GM12878 (cell line): ENCODE measurements at places on chromosomes 12 and 14. TPM values are rescaled to one million over a fixed set of nuclear protein-coding genes. Genes with fewer than 3 reads are reported as not detected.
A peak's percentile ranks its signal among the peaks of the same experiment; 100 is the strongest.

The ATP23 gene
- 8.7 and 9.6 TPM in 2 replicates for total RNA-seq

The UNG gene
- 62.8 and 63.4 TPM in 2 replicates for total RNA-seq

The ADAMTS20 gene
- not detected in 2 replicates for total RNA-seq

The FGF23 gene
- not detected in 2 replicates for total RNA-seq

The TBC1D30 gene
- 15.8 and 16.1 TPM in 2 replicates for total RNA-seq

DNA sequence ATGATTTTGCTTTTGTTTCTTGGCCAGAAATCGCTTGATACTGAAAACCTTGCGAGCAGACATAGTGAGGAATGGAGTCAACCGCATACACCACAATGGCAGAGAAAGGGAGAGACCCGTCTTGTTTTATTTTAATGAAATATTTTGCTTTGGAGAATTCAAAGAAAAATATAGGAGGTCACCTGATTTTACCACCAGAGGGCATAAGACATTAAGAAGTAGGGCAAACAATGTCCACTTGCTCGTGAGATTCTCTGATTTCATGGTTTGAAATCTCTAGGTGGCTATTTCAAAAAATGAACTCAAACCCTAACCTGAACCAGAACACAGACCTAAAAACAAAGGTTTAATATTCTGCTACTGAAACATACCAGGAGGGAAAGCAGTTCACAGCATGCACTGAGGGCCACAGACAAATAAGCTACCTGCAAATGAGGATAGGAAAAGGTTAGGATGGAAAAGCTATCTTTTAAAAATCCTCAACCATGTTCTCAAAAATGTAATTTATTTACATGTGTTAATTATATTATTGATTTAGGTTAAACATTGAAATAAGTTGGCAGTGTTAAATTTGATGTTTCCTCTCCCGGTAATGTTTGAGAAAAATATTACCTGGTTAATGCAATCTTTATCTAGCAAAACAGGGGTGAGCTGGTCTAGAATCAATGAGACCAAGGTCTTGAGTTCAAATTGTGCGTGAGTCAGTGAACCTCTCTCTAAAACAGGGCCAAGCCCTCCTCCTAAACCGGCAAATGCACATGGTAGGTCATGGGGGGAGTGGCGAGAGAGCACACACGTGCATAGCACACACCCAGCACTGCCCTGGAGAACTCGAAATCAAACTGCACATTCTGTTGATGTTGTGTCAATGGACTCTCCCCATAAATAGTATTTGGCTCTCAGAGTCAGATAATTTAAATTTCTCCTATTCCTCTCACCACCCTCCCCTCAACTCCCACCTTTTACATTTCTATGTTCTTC, 12.5 kb downstream of the IFNG-AS1 start:
- DNase-seq = no peak
- H3K4me3 ChIP-seq = no peak overlapping the region
- no peaks in the 10 kb centered on the region for H3K27me3 ChIP-seq
- no peaks in the 10 kb centered on the region for H3K36me3 ChIP-seq
- H3K27ac ChIP-seq = no peak overlapping the region

- H3K27ac ChIP-seq = no peak overlapping the region
- no peaks in the 10 kb centered on the region for H3K36me3 ChIP-seq
- no peak overlapping the region for H3K4me3 ChIP-seq
- peaks cover 4% of the 10 kb centered on the region; the same call in 1 of the 2 replicates for H3K4me1 ChIP-seq
Measured at GRCh38 chr12:66232263-66232662, 43.2 kb downstream of the IRAK3 start.

GRCh38 chr14:74255281-74255680, 16.0 kb downstream of the VSX2 start:
- peaks cover 3% of the 10 kb centered on the region; the same call in 1 of the 2 replicates for H3K27me3 ChIP-seq
- no peaks in the 10 kb centered on the region for H3K36me3 ChIP-seq
- no peak overlapping the region for H3K4me3 ChIP-seq
- no peak overlapping the region for H3K27ac ChIP-seq
- peaks cover 6% of the 10 kb centered on the region for H3K4me1 ChIP-seq

- no peaks in the 10 kb centered on the region for H3K4me1 ChIP-seq
- DNase-seq = no peak
- no peak overlapping the region for H3K4me3 ChIP-seq
Measured at GRCh38 chr14:52031781-52032180, 37.1 kb downstream of the NID2 start.

DNA sequence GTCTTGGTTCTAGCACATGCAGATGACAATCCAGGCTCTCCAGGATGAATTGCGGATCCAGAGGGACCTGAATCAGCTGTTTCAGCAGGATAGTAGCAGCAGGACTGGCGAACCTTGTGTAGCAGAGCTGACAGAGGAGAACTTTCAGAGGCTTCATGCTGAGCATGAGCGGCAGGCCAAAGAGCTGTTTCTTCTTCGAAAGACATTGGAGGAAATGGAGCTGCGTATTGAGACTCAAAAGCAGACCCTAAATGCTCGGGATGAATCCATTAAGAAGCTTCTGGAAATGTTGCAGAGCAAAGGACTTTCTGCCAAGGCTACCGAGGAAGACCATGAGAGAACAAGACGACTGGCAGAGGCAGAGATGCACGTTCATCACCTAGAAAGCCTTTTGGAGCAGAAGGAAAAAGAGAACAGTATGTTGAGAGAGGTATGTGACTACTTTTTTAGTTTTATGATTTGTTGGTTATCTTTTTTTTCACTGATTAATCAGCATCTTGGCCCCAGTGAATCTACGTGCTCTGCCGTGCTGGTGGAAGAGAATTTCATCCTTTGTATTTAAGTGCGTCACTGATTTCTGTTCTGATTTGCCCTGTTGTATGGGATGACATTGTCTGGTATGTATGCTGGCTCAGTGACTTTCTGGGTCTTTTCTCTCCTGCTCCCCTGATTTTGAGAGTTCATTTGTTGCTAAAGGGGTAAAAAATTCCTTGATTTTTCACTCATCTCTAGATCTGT, 92.3 kb downstream of the ERC1 start:
- no peak overlapping the region for H3K4me3 ChIP-seq
- no peak for DNase-seq
- peak overlapping the region; percentile 8; the same call in 1 of the 2 replicates for H3K27ac ChIP-seq
- H3K4me1 ChIP-seq = peaks cover 3% of the 10 kb centered on the region; the same call in 1 of the 2 replicates
- no peaks in the 10 kb centered on the region for H3K27me3 ChIP-seq

- DNase-seq = no peak
- peaks cover 6% of the 10 kb centered on the region for H3K4me1 ChIP-seq
- H3K27me3 ChIP-seq = no peaks in the 10 kb centered on the region
- peak within 1 kb of the TSS; percentile 100 for H3K4me3 ChIP-seq
- H3K27ac ChIP-seq = peak within 1 kb of the TSS; percentile 70
Measured at GRCh38 chr12:67648521-67649260, at the start of gene DYRK2. TSS of gene DYRK2 (plus strand) at chr12:67648745. CDS start at chr12:67649134, 389 bp downstream.

DNA sequence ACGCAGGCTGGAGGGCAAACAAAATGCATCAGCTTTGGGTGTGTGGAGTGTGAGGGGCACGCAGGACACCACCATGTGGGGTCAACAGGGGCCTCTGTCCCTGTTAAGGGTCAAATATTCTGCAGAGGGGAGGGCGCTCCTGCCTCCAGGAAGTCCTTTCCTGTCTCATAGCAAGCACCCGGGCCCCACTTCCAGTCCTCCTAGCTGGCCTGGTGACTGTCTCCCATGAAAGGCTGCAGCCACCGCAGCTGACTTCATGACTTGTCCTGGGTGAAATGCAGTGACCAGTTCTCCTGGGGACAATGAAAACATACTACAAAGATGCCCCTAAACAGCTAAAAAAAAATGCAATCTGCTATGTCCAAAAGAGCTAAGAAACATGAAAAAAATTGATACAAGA, 53.6 kb downstream of the LGMN start:
- no peak for DNase-seq
- peaks cover 2% of the 10 kb centered on the region for H3K36me3 ChIP-seq
- peaks cover 11% of the 10 kb centered on the region for H3K4me1 ChIP-seq
- no peak overlapping the region for H3K27ac ChIP-seq

DNA sequence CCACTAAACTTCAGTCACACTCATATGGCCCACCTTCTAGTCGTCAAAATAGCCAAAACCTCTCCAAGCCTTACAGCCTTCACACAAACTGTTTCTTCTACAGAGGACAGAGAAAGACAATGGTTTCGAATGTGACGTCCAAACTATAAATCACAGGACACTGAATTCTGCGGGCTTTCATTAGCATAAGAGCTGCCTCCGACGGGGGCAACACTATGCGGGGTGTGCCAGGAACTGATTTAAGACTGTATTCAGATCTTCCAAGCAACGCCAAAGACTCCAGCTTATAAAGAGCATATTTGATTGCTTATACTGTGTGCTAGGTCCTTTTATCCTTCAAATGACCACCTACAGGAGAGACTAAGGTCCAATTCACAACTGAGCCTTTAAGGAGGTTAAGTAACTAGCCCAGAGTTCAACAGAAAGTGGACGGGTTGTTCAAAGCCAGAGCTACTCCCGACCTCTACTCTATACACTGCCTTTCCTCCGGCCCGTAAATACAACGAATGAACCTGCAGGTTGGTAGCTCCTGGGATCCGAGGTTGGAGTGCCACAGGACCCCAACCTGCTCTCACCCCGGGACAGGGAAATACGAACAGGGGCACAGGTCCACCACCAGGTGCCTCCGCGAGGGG, 575 bp downstream of the L2HGDH start:
- DNase-seq = no peak
- H3K4me1 ChIP-seq = peaks cover 4% of the 10 kb centered on the region; the same call in 1 of the 2 replicates

DNA sequence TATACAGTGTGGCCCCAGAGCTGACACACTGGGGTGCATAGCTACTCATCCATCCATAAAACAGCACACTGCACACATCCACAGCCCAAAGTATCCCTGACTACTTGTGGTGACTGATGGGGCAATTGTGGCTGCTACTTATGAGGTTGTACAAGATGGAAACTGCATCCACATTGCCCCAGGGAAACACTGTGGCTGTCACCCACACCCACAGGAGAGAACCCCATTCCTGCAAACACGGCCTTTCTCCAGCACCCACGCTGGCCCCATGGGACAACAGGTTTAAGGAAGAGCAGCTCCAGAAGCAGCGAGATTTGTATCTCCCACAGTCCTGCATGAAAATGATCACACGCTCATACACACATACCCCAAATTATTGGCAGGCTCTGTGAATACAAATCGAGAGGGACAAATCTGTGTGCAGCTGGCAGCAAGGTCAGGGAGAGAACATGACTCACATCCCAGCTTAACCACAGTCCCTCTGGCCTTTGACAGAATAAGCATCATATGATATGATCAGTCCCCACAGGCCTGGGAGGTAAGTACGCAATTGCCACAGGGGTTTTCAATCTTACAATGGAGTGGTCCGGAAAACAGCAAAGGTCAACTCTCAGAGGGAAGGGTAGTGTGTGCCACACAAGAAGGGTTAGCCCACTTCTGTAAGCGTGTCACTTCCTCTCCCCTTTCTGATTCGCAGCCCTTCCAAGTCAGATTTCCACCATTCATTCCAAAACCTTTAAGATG, 61.9 kb downstream of the ESR2 start:
- 0 out of 2 replicates have a peak, but pooled peaks cover 5% of the 10 kb centered on the region for H3K36me3 ChIP-seq
- no peak overlapping the region; the same call in 1 of the 2 replicates for H3K4me3 ChIP-seq
- peaks cover 52% of the 10 kb centered on the region for H3K4me1 ChIP-seq
- DNase-seq = peak; percentile 88
- H3K27ac ChIP-seq = peak overlapping the region; percentile 46

DNA sequence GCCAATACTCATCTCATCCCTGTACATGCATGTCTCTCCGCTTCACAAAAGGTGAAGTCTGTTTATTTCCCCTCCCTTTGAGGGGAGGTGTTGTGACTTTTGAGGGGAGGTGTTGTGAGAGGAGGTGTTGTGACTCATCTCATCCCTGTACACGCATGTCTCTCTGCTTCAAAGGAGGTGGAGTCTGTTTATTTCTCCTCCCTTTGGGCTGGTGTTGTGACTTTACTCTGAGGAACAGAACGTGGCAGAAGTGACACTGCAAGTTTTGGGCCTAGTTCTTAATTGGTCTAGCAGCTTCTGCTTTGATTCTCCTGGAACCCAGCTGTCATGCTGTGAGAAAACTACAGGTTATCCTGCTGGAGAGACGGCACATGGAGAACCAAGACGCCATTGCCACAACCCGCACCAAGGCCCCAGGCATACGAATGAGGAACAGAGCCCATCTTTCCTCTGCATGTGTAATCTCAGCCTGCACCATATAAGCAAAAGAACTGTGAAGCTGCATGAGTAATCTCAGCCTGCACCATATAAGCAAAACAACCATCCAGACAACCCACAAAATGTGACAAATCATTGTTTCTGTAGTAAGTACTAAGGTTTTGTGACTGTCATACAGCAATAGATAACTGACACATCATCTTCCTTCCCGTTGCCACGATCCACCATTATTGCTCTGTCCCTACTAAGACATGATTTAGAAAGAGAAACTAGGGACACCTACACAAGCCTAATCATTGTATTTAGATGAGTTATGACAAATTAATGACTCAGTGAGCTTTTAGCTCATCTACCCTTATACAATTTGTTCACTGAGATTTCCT, 30.0 kb downstream of the GALNT4 start:
- H3K36me3 ChIP-seq = no peaks in the 10 kb centered on the region
- H3K4me1 ChIP-seq = peaks cover 3% of the 10 kb centered on the region; the same call in 1 of the 2 replicates
- no peak overlapping the region for H3K27ac ChIP-seq
- H3K4me3 ChIP-seq = no peak overlapping the region
- no peaks in the 10 kb centered on the region for H3K27me3 ChIP-seq
- DNase-seq = no peak

GRCh38 chr12:100953217-100953616, 158.6 kb downstream of the ANO4 start:
- H3K27me3 ChIP-seq = no peaks in the 10 kb centered on the region; the same call in none of the 2 replicates
- no peaks in the 10 kb centered on the region for H3K36me3 ChIP-seq
- H3K4me3 ChIP-seq = no peak overlapping the region
- H3K27ac ChIP-seq = no peak overlapping the region
- no peaks in the 10 kb centered on the region for H3K4me1 ChIP-seq

GRCh38 chr12:19546611-19547162, 107.4 kb downstream of the AEBP2 start:
- no peak overlapping the region for H3K27ac ChIP-seq
- no peak for DNase-seq
- no peaks in the 10 kb centered on the region for H3K36me3 ChIP-seq
- no peak overlapping the region for H3K4me3 ChIP-seq
- H3K27me3 ChIP-seq = no peaks in the 10 kb centered on the region
- H3K4me1 ChIP-seq = peaks cover 3% of the 10 kb centered on the region

DNA sequence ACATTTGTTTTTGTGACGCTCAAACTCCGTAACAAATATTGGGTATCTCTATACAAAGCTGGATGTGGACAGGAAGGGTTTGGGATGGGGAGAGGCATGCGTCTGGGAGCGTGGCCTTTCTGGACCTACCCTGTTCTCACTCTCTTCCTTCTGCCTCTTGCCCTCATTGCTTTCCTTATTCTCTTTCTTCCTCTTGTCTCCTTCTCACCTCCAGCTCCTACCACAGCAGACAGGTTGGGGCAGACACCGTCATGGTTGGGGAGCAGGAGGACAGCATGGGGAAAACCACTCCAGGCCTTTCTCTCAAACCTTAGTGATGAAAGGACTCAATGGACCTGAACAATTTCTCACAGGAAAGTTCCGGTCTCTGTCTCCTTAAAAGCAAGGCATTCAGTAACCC, 465.3 kb downstream of the RAD51B start:
- H3K4me1 ChIP-seq = peaks cover 82% of the 10 kb centered on the region
- H3K27ac ChIP-seq = peak overlapping the region; percentile 92
- H3K36me3 ChIP-seq = no peaks in the 10 kb centered on the region
- DNase-seq = peak; percentile 90

DNA sequence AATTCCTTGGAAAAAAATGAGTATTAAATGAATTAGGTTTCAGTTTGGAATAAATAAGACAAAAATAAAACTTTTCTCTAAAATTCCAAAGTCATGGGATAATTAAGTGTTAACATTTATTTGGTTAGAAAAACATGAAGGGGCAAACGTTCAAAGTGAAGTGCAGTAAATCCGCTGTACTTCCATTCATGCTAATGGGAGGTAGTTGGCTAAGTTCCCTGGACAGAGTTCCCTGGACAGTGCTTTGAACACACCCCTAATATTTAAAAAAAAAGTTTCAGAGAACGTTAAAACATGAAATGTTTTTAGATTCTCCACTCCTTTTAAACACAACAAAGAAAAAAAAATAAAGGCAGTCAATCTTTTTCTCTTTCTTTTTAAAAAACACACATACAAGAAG, 16.3 kb downstream of the ALX1 start:
- no peak overlapping the region for H3K4me3 ChIP-seq
- H3K4me1 ChIP-seq = no peaks in the 10 kb centered on the region
- H3K27ac ChIP-seq = no peak overlapping the region
